ENCODE measurements at places on chromosomes 6 and 20.
A peak's percentile ranks its signal among the peaks of the same experiment; 100 is the strongest.

DNA sequence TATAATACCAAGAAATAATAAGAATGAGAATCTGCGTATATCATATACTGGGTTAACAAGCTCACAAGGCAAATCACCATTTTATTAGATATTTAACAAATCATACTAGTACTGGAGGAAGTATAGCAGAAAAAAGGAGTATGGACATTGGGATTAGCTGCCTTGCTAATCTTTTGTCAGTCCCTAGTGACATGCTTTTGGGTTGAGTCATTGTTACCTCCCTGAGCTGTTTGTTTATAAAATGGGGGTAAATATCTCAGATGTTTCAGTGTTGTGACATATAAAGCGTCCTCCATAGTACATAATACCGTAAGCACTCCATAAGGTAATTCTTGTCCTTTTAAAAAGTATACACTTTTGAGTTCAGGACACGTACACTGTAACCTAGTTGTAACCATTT is 107.0 kb downstream of the ESR1 start:
- DNase-seq: peak; percentile 47

- DNase-seq: no peak
These were observed 20.1 kb downstream of the TRIM27 start for GRCh38 chr6:28903686-28904085.

GRCh38 chr6:23940466-23940865 is 185.5 kb upstream of the NRSN1 start:
- no peak for DNase-seq

DNA sequence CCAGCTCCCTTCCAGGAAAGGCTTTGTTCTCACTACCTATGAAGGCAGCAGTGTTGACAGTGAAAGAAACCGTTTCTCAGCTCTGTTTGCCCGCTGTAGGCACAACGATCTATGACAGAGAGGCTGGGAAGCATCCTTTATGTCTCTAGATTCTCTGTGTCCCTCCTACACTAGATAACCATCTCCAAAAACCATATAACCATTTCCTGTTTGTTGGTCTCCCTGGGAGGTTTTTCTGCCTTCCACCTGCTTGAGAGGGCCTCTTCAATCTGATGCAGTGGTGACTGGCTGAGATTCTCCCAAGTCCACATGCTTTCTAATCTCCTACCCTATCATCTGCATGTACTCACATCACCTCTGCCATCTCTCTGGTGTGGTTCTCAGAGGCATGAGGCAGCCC is 32.0 kb upstream of the TMEM217 start:
- no peak for DNase-seq

DNA sequence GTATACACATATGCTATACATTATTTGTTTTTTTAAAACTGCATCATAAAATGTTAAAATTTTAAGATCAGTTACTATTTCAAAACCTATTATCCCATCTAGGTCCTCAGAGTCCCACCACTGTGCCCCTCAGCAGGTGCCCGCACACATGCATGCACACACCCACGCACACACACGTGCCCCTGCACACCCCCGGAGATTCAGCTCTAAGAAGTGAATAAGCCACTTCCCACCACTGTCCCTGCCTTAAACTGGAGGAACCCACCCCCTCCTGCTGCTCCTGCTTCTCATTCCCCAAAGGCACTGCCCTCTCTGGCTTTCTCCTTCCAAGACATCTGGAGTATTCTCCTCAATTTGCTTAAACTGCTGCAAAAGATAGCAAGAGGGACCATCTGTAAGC is 5.4 kb upstream of the FAM210B start:
- no peak for DNase-seq

DNA sequence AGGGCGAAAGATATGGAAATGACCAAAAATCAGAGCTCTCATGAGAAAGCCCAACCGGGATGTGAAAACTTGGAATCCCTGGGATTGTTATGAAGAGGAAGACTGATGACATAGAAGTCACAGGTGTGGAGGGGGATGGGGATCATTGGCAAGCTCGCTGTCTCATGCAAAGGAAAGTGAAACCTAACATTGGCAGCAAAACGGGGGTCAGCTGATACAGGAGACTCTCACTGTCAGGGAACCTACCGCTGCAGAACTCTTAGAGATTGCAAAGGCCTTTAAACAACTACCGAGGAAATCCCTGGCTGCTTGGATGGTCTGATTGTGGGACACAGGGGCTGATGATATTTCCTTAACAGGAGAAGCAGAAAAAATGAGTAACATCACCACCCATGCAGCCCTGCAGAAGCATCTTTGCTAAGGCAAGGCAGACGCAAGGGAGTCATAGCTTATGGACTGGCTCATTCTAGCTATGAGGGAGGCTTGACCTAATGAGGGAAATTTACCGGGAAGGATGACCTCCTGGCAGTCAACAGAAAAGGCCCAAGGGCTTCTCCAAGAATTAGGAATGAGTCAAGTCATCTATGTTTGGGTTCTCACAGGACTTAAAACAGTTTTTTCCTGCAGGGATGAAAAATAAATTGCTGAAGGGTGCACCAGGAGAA is 7.0 kb downstream of the MUC21 start:
- no peak for DNase-seq

GRCh38 chr6:89834884-89835792 is 5.5 kb downstream of the CASP8AP2 start:
- DNase-seq: no peak

GRCh38 chr20:21323640-21324039 is 20.5 kb downstream of the XRN2 start:
- DNase-seq: peak; percentile 91

DNA sequence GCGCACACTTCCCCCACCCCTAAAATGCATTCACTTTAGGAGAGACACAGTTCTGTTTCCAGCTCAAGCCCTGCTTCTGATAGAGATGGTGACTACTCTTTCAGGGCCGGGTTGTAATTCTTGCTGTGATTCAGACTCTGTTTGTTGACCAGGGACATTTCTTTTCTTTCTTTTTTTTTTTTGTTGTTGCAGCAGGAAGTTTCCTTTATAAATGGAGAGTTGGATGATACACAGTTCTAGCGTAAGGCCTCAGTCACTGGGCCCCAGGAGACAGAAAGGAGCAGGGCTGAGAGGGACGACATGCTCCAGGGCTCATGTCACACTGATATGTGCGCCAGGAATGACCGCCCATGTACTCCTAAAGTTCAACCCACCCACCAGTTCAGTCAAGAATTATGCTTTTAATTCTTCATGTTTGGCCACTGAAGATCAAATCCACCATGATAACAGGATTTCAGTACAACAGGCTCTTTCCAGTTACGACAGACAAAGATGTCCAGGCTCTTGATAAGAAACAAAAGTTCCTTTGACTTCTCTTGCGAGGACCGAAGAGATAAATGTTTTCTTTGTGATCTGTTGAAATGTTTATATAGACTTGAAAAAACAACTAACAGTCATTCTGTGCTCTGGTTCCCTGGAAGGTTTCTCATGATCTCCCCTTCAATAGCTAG is 142.5 kb downstream of the CD164 start:
- DNase-seq: no peak

DNA sequence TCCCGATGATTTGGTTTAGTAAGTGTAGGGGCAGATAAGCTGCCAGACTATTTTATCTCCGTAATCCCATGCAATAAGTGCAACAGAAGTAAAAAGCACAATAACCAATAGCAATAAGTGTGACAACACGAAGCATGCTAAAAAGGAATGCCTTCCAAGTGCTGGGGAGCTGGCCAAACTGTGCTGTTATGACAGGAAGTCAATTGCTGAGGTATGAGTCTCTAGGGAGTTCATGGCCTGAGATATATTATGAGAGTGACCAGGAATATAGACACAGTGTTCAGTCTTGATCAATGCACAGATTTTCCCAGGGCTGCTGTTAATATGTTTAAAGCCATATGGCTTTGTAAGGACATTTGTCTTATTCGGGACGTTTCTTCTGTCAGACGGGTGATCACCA is 10.5 kb upstream of the ANGPT4 start:
- DNase-seq: no peak

GRCh38 chr6:124400261-124400999 is 561.8 kb upstream of the RNF217 start:
- DNase-seq: no peak

DNA sequence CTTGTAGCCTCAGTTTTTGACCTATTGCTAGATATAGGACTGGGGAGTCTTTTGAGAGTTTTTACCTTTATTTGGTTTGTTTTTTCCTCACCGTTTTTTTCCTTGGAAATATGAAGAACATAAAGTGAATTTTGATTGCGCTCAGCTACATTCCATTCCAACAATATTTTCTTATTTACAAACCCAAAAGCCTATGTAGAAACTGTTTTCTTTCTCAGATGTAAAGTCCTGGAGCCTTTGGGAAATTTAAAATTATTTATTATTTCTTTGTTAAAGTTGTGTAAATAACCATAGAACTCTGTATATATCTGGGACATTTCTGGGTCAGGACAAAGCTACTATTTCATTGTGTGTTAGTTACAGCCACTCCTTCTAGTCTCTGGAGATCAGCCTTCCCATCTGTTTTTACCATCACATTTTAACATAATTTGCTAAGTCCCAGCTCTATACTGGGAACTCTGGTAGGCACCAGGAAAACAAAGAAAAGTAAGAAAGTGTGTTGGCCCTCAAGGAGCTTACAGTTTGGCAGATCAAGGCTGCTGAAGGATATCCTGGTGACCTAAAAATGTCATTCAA is 68.8 kb downstream of the JAG1 start:
- DNase-seq: no peak

DNA sequence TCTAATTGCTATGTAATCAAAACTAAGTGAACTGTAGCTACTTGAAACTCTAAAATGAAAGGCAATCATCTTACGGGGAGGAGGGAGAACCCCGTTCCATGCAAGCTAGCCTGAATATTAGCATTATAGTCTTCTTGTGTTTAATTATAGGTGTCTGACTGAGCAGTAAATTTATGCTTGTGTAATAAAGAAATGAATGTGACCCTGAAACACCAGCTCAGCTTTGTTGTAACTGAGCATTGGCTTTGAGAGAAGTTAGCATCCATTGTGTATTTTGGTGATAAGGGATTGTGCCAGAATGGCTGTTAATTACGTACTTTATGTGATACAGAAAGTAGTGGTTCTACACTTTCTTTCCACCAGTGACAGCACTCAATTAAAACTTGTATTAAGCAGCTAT is 86.9 kb downstream of the QKI start:
- no peak for DNase-seq

DNA sequence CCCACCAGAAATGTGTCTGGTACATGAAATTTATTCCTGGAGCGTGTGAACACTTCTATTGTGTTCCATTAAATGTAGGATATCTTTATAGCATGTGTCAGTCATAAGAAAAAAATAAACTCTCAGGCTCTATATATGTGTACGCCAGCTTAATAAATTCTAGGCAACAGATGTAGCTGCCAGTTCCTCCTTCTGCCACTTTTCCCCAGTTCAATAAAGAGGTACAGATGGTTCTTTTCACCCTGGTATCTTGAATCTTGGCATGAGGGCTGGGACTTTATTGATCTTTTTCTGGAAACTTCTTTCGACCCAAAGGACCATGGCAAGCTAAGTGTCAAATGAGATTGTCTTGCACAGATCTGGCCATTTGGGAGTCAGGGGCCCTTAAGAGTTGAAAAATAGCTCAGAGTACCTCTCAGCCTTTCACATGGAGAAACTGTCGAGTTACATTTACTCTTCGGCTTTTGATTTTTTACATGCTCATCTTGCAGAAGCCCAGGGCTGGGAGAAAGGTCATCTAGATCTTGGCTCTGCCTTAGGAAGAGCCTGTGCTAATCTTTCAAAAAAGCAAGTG is 240.9 kb downstream of the DOK5 start:
- DNase-seq: no peak

- no peak for DNase-seq
These were observed 339.4 kb downstream of the PLCB1 start for GRCh38 chr20:8471465-8471864.

- no peak for DNase-seq
These were observed 152.2 kb downstream of the SYCP2 start for GRCh38 chr20:59781226-59781625.

DNA sequence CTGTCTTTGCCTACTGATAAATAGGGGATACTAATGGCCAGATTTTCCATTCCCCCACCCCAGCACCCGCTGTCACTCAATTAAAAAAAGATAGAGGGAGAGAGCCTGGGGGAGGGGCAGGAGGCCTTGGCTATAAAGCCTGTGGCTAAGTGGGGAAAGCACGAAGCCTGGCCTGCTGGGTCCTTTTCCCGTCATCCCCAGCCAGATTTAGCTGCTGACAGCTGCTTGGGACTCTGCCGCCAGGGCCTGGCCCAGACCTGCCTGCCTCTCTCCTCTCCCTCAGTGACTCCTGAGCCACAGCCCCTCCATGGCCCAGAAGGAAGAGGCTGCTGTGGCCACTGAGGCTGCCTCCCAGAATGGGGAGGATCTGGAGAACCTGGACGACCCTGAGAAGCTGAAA is at the start of gene APOBEC2:
Gene APOBEC2, plus strand, starts transcription at position 162 of the 400 bp plus-strand sequence. Its CDS starts 146 bp downstream, at position 308.
- no peak for DNase-seq

DNA sequence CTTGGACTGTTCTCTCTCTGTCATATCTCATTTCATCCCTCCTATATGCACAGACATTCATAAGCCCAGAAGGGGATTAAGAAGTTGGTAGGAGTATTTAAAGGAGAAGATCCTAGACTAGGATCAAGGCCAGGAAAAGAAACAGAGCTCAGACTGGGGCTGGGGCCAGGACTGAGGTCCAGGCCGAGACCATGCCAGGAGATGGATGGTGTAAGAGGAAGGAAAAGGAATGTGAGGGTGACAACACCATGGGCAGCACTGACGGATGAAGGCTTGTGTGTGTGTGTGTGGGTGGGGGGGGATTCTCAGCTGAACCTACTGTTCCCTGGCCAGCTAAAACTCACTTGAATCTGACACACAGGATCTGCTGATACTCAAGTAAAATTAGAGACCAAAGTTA is 182.1 kb downstream of the KIF6 start:
- DNase-seq: peak; percentile 17

GRCh38 chr6:54102238-54102637 is 9.0 kb upstream of the MLIP start:
- DNase-seq: peak; percentile 18

GRCh38 chr6:104472021-104472901 is 387.5 kb downstream of the HACE1 start:
- no peak for DNase-seq

- DNase-seq: no peak
These were observed 69.9 kb downstream of the SGK1 start for GRCh38 chr6:134247844-134248580.
